ENCODE measurements at places on chromosomes 3 and 15.

- H3K4me3 ChIP-seq = no peak overlapping the region
- H3K4me1 ChIP-seq = no peaks in the 10 kb centered on the region
- H3K36me3 ChIP-seq = no peaks in the 10 kb centered on the region
- no peaks in the 10 kb centered on the region for H3K27me3 ChIP-seq
- H3K27ac ChIP-seq = no peak overlapping the region
Observed at GRCh38 chr15:58224068-58224467, 85.9 kb downstream of the AQP9 start.

GRCh38 chr3:179079537-179079936 is 7.9 kb upstream of the ZMAT3 start:
- no peaks in the 10 kb centered on the region for H3K36me3 ChIP-seq
- DNase-seq = no peak
- H3K4me3 ChIP-seq = no peak overlapping the region
- peaks cover 7% of the 10 kb centered on the region for H3K4me1 ChIP-seq

GRCh38 chr15:54638666-54639065 is 558.1 kb downstream of the RSL24D1 start:
- H3K27me3 ChIP-seq = no peaks in the 10 kb centered on the region
- no peak for DNase-seq
- no peaks in the 10 kb centered on the region for H3K36me3 ChIP-seq
- H3K4me3 ChIP-seq = no peak overlapping the region
- H3K27ac ChIP-seq = no peak overlapping the region

GRCh38 chr15:86155551-86155950 is 75.9 kb downstream of the AGBL1 start:
- H3K27me3 ChIP-seq = no peaks in the 10 kb centered on the region
- no peak for DNase-seq
- no peaks in the 10 kb centered on the region for H3K36me3 ChIP-seq

GRCh38 chr3:111352585-111352984 is 189.4 kb upstream of the CD96 start:
- DNase-seq = no peak
- H3K27ac ChIP-seq = no peak overlapping the region
- no peak overlapping the region for H3K4me3 ChIP-seq
- H3K36me3 ChIP-seq = no peaks in the 10 kb centered on the region
- H3K27me3 ChIP-seq = no peaks in the 10 kb centered on the region

DNA sequence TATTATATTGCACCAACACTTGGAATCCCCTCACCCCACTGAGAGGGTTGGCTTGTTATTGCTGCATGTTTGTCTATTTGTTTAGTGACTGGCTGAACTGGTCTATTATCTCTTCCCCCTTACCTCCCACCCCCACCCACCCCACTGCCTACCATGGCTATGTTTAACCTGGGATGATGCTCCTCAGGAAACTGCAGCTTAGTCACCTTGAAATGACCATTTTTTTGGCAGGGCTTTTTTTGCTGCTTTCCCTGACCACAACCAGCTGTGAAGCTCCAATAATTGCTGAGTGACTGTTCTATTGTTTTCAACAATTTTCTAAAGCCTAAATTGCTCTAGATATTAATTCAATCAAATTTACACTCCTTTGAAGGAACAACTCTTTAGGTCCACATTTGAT is 137.9 kb upstream of the CADM2 start:
- H3K27ac ChIP-seq = no peak overlapping the region
- no peak overlapping the region for H3K4me3 ChIP-seq
- DNase-seq = no peak

DNA sequence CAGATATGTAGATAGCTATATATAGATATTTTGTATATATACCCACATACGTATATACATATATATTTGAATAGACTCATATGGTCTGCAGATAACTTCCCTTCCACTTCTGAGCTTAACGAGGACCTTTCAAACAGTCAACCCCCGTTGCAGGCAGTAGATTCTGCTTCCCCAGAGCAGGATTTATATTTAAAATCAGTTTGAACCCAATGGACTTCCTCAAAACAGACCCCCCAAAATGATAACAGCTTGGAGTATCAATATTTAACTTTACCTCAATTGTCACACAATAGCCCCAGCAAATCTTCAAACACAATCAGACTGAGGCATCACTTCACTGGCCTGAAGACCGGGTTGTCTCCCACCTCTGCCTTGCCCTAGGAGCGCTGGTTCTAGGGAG is 218.3 kb downstream of the MEIS2 start:
- no peaks in the 10 kb centered on the region for H3K4me1 ChIP-seq
- no peak overlapping the region for H3K27ac ChIP-seq
- no peak overlapping the region for H3K4me3 ChIP-seq
- DNase-seq = no peak

DNA sequence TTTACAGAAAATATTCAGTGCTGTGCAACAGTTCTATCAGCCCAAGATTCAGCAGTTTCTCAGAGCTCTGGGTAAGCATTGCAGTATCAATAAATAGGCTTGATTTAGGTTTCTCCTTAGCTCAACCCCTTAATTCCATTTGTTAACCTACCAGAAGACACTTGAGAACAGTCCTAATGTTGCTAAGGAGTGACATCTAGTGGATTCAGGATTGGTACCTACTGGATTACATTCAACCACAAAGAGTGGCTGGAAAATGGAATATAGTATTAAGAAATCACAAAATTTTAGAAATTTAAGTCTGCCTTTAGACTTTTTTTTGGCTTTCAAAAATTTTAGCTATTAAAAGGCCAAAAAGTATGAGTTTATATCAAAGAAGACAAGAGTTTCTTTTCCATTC is 34.7 kb downstream of the POLG start:
- no peak overlapping the region for H3K4me3 ChIP-seq
- H3K27me3 ChIP-seq = no peaks in the 10 kb centered on the region
- no peaks in the 10 kb centered on the region for H3K4me1 ChIP-seq
- no peak for DNase-seq
- H3K36me3 ChIP-seq = peaks cover 74% of the 10 kb centered on the region

DNA sequence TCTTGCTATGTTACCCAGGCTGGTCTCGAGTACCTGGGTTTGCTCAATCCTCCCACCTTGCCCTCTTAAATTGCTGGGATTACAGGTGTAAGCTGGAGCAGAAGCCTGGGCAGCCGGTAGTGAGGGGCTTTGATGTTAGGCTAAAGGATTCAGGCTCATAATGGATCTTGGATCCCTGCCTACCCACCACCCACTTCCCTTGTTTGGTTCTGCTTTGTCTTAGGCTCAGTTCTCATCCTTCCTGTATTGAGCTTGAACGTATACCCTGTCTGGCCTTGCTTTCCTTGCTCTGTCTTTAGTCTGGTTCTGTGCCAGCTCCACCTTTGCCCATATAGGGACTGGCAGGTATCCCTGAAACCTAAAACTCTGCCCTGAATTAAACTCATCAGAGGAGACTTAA is 1.7 kb downstream of the PPCDC start:
- no peak overlapping the region for H3K4me3 ChIP-seq
- no peak for DNase-seq
- H3K27ac ChIP-seq = peak overlapping the region; percentile 39
- no peaks in the 10 kb centered on the region for H3K27me3 ChIP-seq
- H3K4me1 ChIP-seq = peaks cover 24% of the 10 kb centered on the region

DNA sequence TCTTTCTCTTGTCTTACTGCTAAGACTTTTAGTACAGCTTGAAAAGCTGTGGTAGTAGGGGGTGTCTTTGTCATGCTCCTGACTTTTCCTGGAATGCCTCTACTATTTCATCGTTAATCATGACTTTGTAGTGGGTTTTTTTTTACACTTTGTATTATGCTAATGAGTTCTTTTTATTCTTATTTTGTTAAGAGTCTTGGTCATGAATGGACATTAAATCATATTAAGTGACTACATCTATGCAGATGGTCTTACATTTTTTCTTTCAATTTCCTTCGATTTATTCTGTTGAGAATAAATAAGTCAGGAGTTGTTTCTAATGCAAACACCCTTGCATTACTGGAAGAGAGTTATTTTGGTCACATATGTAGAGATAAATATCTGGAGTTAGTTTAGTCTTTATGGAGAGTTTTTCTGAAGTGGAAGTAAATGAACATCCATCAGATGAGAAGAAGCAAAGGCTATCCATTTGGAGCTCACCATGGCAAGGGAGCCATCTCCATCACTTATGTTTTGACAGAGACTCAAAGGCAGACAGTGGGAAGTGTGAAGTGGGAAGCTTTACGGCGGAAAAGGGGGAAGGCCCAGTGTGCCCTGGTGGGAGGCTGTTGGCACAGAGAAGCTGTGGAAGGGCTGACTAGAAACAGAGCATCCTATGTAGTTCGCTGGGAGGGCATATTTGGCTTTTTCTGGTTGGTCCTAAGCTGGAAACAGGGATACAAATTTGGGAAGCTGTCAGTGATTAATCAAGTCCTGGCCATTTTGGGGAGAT is 73.1 kb upstream of the PRR23E start:
- no peak overlapping the region for H3K4me3 ChIP-seq
- H3K27ac ChIP-seq = no peak overlapping the region
- no peak for DNase-seq
- H3K4me1 ChIP-seq = no peaks in the 10 kb centered on the region

DNA sequence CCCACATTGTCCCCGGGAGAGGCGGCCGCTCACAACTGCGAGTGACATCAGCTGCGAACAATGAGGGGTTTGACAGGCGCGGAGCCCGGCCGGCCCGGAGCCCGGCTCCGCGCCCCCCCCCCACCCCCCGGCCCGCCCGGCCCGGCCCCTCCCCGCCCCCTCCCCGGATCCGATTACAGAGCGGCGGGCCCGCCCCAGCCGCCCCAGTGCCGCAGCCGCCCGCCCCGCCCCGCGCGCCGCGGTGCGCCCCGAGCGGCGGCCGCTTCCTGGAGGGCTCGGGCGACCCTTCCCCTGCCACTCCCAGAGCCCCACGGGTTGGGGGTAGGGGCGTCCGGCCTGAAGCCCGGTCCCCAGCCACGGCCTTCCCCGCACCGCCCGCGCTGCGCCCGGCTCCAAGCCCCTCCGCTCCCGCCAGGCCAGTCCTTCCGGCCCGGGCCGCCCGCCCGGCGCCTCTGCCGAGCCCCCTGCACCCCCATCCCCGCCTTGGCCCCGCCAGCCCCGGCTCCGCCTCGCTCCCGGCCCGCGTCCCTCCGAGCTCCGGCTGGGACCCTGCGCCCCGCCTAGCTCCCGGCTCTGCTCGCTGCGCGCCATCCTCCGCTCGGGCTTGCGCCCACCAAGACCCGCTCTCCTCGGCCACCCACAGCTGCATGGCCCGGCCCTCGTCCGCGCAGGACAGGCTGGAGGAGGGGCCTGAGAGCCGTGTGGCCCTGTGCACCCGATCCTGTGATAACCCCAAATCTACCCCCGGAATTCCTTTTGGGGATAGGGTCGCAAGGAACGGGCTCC is at the start of gene PCBP4:
TSS of gene PCBP4 (minus strand) at position 71 of the 786 bp plus-strand sequence. CDS start 6,214 bp downstream, outside the sequence.
- DNase-seq = peak; percentile 63
- peak within 1 kb of the TSS; percentile 60 for H3K27ac ChIP-seq
- peak within 1 kb of the TSS; percentile 28 for H3K4me3 ChIP-seq
- H3K4me1 ChIP-seq = peaks cover 28% of the 10 kb centered on the region
- H3K27me3 ChIP-seq = no peaks in the 10 kb centered on the region

- no peak overlapping the region for H3K27ac ChIP-seq
- no peak for DNase-seq
- H3K36me3 ChIP-seq = peaks cover 85% of the 10 kb centered on the region
- no peaks in the 10 kb centered on the region for H3K27me3 ChIP-seq
Observed at GRCh38 chr3:132456571-132456970, 39.3 kb downstream of the DNAJC13 start.

DNA sequence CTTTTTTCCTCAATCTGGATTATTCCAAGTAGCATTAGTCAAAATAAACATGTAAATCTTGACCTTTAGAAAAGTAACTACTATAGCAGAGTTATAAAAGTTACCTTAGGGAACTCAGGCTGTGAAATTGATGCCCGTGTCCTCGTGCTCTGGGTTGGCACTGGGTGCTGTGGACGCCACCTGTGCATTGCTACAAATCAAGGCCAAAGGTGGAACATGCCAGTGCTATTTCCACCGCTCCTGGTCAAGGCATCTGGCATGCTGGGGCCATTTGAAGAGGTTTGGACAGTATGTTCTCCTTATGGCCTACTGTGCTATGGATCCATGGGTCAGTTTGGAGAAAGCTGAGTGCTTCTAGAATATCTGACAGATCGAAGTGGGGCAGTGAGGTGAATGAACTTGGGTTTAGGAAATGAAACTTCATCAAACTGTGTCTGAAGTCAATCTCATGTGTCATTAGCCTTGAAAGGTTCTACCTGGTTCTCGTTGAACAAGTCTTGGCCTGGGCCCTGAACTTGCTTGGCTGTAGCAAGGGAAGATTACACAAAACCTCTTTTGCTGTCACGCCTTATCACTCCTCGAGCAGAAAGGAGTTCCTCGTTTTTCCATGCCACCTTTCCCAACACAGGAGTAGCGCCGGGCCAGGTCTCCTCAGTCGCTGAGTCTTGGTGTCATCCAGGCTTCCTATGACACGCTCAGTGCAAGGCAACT is 397.6 kb upstream of the RGMA start:
- DNase-seq = no peak
- H3K4me1 ChIP-seq = no peaks in the 10 kb centered on the region
- H3K4me3 ChIP-seq = no peak overlapping the region
- H3K36me3 ChIP-seq = peaks cover 16% of the 10 kb centered on the region
